ENCODE measurements at places on chromosomes 16 and 17.

- no peak for DNase-seq
These were observed 827 bp downstream of the CDK10 start for GRCh38 chr16:89687092-89687940.

- DNase-seq, result no peak
These were observed 3.9 kb upstream of the MAZ start for GRCh38 chr16:29802416-29802935.

- DNase-seq, result no peak
These were observed 5.7 kb upstream of the RASL10B start for GRCh38 chr17:35725802-35726126.

DNA sequence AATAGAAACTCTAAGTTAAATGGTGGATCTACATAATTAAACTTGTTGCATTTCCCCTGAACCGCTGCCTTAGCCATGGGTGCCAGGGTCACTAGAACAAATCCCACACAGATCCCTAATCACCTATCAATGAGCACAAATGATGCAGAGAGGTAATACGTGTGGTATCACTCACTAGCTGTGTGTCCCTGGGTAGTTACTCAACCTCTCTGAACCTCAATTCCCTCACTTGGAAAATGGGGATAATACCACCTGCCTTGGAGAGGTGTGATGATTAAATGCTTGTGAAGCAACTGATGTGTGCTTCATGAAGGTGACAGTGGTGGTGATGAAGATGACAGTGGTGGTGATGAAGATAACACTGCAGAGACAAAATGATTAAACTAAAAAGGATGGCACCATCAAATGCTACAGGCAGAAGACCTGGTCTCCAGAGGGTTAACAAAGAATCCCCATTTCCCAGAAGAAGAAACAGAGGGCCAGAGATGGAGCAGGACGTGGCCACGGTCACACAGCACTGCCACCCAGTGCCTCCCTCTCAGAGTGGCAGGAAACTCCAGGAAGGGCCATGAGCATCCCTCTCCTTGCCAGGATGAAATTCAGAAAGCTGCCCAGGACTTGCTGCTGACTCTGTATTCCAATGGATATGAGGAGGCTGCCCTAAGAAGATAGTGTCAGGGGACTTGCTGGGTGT lies 17.9 kb upstream of the FOXF1 start:
- DNase-seq, result no peak

DNA sequence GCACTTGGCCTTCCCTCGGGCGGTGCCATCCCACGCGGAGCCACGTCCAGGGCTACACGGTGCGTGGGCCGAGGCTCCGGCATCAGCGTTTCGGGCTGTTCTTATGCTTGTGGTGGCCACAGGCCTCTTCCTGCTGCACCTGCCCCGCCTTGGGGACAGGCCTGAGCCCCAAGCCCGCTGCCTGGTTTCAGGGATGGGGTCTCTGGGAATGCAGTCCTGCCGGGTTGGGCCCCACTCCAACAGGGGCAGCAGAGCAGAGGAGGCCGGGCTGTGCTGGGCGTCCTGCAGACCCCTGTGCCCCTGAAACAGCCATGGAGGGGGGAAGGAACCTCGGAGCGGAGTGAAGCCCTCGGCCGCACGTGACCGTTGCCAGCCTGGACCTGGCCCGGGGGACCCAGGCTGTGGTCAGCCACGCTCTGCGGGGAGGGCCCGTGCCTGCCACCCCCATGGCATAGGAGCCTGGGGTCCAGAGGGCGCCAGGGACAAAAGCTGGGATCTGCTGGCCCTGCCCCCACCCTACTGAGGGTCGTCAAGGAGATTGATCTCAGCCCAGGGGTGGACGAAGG lies 453 bp upstream of the WFIKKN1 start:
- no peak for DNase-seq

GRCh38 chr17:4811471-4811870 lies 4.5 kb downstream of the PLD2 start:
- DNase-seq, result no peak

- no peak for DNase-seq
These were observed 7.1 kb upstream of the RHBDL3 start for GRCh38 chr17:32258383-32259140.

- DNase-seq, result no peak
These were observed 240.7 kb downstream of the MAP2K6 start for GRCh38 chr17:69654981-69655855.

DNA sequence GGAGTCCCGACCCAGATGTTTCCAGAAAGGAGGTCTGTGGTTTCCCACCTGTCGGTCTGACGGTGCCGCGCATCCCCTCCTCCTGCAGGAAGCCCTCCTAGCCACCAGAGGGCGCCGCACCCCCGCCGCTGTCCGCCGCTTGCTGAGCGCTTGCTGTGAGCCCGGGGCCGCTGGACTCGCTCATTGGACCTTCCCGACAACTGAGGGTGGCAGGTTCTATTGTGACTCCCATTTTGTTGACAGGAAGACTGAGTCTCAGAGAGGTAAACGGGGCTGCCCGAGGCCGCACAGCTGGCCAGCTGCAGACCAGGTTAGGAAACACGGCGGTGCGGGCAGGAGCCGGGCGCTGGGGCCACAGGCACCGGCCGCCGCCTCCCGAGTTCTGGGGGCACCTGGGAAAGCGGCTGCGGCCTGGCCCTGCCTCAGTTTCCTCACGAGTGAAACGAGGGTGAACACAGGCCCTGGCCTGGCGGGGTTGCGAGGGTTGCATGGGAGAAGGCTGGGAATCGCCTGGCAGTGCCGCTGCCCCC lies 191.1 kb upstream of the CIBAR2 start:
- DNase-seq, result no peak

DNA sequence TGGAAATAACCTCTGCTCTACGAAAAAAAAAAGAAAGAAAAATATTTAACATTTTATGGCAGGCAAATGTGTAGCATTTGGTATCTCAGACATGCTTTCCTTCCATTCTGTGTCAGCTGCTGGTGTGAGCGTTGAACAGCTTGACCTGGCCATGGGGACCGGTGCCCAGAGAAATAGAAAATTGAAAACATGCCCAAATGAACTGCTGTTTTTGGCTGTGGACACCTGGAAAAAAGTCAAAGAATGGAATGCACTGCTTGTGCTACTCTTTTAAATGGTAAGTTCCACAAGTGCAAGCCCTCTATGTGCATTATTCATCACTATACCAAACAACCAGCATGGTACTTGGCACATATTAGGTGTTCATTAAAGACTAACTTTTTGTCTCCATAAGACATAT lies 127.2 kb downstream of the CDH8 start:
- no peak for DNase-seq

DNA sequence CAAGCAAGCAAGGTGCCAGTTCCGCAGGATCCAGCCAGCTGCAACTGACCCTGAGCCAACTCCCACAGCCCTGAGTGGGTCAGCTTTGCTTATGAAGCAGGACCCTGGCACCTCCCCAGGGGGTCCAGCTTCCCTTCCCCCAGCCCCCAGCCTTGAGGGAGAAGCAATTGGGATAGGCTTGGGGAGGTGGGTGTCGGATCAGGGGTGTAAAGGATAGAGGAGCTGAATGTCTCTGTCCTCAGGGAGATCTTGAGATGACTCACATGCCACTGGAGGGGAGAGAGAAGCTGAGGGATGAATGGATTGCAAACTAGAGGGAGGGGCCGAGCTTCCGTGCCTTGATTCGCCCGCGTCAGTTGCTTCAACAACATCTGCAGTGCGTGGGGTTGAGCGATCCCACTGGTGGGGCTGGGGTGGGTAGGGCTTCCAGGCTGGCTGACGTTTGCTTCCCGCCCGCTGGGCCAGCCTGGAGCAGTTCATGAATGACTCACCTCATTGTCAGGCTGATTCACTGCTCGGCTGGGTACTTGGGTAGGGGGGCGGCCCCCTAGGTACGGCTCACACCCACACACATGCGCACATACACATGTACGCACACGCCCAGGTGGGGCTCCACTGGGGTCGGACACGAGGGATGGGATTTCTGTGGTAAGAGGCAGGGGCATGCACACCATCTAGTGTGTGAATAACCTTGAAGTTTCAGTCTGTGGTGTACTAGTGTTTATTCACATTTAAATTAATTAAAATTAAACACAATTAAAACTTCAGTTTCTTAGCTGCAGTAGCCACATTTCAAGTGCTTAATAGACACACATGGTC lies 3.6 kb upstream of the HROB start:
- DNase-seq, result peak; percentile 97

DNA sequence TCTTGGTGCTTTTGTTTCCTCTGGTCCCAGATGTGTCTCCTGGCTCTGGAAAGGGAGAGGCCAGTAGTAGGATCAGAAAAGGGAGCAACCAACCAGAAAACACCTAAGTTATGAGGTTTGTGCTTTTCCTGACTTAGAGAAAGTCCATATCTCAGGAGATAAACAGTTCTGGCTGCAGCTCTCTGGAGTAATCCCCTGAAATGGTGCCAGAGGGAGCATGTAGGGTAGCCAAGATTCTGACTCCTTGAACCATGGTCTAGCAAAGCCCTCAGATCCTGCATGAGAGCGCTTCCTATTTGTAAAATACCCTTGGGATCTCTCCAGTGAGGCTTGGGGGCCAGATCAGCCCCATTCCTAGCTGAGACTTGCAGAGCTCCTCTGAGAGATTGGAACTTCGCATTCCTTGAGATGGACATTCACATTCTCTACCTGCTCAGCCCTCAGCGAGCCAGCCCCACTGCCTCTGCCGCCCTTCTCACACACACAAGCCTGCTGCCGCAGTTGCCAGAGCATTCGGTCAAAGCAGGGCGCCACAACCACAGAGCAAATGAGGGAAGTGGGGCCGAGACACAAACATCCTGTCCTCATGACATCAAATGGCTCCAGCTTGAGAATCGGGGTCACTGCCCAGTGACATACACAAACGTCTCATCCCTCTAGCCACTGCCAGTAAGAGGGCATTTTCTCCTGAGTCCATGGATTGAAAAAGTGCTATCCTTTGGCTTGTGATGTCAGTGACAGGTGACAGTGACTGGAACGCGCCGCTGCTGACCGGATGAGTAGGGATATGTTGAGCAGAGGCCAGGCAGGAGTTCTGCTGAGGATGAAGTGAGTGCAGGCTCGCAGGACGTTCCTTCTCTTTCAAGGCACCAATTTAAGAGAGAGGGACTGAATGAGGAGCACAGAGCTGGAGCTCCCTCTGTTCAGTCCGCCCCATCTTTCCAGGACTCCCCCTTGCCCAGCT lies 5.0 kb downstream of the ABHD15 start:
- no peak for DNase-seq

DNA sequence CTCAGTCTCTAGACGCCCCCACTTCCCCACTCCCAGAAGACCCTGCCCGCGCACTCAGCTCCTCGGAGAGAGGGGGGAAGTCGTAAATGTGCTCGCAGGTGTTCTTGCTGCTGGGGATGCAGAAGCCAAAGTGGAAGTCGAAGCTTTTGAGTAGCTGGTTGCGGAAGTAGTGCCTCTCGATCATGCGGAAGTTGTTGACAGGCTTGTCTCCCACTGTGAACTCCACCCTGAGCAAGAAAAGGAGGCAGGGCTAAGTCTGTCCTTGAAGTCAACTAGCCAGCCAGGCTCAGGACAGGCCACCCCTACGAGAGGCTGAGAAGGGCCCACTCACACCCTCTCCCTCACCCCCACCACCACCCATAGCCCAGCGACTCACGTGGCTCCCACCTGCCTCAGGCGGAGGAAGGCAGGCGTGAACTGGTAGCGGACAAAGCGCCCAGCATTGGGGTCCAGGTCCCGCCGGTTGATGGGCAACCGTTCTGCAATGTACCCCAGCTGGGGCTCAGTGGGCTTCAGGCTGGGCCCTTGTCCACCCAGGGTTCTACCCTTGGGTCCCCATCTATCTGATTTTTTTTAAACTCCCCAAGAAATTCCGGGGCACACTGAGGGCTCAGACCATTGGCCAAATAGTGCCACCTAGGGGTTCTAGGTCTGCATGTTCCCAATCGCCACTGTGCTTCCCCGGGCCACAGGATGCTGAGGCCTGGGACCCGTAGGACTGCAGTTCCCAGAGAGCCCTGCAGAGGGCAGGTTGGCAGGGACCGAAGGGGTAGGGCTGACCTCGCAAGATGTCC lies 4.6 kb downstream of the UNC119 start:
- peak; percentile 67 for DNase-seq

- no peak for DNase-seq
These were observed 527 bp downstream of the CIAPIN1 start for GRCh38 chr16:57446531-57447185.

- peak; percentile 86 for DNase-seq
These were observed 21.7 kb upstream of the USP36 start for GRCh38 chr17:78862073-78863023.

- DNase-seq, result no peak
These were observed 10.9 kb upstream of the FOXJ1 start for GRCh38 chr17:76151896-76152454.

DNA sequence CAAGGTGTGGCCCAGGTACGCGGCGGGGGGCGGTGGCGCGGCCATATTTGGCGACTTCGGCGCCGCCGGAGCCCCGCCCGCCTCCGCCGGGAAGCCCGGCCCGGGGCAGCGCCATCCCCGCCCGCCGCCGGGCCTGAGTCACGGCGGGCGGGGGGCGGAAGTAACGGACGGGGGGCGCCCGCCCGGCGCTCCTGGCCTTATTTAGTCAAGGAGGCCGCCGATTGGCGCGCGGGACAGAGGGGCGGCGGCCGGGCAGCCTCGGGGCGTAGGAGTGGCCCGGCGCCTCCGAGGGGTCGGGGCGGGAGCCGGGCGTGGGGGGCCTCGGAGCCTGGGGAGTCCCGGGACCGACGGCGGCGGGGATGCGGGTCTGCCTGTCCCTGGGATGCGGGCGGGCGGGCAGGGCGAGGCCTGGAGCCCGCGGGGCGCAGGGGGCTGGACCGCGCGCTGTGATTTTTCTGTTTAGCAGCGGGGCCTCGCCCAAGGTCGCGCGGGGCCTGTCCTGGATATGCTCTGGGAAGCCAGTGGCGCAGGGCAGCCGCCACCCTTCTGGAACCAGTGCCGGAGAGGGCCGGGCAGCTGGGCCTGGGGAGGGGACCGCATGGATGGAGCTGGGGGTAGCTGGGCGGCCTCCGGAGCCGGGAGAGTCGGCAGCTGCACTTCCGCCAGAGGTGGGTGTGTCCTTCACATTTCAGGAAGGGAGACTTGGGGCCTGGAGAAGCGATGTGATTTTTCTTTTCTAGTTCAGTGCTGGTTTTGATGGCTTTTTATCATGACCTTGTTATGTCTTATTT lies 2.3 kb upstream of the ACTG1 start:
- peak; percentile 47 for DNase-seq

GRCh38 chr17:41654678-41655607 lies 30.6 kb upstream of the KRT17 start:
- no peak for DNase-seq

GRCh38 chr17:62897706-62898105 lies 68.3 kb upstream of the TANC2 start:
- DNase-seq, result no peak

- DNase-seq, result no peak
These were observed 2.3 kb downstream of the CASKIN2 start for GRCh38 chr17:75512926-75513640.

Data from SW 1271 (cell line).